ENCODE measurements at places on chromosomes 3 and 15. TPM values are rescaled to one million over a fixed set of nuclear protein-coding genes. Genes with fewer than 3 reads are reported as not detected.

DNA sequence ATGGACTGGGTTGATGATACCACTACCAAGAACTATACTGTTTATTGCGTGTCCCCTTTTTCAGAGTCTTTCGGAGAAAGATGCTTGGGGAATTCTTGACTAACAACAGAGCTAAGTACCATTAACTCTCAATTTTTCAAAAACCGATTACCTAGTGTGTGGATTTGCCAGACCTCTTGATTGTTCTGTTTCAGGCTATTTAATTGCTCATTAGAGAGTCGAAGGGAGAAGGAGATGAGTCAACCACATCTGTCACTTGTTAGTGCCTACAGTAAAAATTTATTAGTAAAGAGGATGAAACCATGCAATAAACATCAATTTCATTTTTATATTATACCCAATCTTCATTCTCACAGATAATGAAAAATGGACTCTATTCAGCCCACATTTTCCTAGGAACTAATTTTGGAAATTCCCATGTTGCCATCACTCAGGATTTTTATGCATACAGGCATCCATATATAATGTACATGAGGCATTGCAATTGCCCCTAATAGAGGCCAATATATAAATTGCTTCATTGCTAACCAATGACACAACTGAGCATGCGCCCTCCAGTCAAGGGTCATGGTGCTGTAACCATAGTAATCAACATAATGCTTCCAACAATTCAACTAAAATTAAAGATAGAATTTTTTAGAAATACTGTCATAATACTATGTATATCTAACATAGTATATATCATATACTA lies 541.7 kb downstream of the TBL1XR1 start:
- no peak for DNase-seq

DNA sequence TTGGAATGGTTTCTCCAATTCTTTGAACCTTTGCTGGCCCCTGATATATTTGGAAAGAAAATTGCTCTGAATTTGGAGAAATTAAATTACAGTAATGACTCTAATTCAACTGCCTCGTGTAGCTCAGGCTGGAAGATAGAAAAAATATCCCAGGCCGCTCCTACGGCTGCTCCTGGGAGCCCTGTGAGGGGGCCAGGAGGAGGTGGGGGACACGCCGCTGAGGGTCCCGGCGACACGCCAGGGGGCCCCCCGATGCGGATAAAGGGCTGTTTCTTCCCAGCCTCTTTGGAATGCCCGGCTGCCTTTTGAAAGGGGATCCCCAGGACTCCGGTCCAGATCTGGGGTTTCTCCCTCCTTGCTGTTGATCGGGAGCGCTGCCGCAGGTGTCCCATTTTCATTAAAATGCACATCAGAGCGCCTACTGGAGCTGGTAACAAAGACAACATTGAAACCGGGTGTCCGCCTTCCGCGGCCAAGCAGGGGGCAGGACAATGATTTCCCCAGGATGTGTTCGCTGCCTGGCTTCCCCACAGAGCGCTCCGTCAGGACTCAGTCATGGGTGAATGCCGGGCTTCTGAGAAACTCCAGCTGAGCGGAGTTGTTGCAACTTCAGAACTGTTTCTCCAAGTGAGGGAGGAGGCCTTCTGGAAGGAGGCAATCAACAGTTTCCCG lies 200.1 kb upstream of the KBTBD8 start:
- DNase-seq: peak; percentile 70

DNA sequence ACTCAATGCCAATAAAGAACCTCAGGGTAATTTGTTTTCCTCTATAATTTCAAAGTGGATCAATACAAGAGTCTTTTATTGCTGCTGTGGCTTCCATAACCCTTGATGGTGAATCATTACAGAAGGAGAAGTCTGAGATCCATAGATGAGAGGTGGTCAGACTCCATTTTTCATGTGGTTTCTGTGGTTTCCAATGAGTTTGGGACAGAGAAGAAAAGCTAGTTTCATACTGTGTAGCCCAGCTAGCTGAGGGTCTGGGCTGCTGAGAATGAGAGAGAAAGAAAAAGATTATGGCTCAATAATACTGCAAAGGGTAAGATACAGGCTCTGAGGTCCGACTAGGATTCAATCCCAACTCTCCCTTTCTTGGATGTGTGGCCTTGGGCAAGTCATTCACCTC lies 180.6 kb upstream of the LRRN1 start:
- DNase-seq: no peak

DNA sequence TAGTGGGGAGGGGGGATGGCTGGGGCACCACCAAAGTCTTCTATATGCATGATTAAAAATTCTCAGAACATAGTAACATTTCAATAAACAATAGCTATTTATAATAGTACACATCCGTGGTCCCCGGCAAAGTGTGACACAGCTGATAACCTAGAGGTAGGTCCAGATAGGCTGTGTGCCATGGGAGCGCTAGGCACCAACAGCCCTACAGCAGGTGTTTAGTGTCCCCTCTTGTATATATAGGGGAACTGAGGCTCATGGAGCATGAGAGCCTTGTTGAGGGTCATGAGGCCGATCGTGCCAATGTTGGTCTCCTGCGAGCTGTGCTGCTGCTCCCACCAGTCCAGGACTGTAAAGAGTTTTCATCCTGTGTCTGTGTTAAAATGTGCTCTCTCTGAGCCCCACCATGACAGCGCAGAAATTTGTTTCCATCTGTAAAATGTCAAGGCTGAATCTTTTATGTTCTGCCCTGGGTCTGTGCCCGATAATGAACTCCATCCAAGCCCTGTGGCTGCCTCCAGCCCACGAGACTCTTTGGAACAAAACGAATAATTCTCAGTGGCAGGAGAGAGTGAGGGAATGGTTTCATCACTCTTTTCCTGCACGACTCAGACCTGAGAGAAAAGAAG lies 14.5 kb downstream of the TMEM158 start:
- peak; percentile 65 for DNase-seq

DNA sequence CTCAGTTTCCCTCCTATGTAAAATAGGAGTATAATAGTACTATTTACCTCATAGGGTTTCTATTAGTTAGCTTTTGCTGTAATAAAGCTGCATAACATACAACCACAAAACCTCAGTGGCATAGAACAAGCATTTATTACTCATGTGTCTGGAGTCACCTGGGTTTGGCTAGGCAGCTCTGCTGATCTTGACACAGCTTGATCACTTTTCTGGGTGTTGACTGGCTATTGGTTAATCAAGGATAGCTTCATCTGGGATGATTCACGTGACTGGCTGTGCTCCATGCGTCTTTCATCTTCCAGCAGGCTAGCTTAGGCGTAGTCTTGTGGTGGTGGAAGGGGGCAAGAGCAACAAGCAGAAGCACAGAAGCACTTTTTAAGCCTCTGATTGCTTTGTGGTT lies 112.6 kb downstream of the SQOR start:
- no peak for DNase-seq

DNA sequence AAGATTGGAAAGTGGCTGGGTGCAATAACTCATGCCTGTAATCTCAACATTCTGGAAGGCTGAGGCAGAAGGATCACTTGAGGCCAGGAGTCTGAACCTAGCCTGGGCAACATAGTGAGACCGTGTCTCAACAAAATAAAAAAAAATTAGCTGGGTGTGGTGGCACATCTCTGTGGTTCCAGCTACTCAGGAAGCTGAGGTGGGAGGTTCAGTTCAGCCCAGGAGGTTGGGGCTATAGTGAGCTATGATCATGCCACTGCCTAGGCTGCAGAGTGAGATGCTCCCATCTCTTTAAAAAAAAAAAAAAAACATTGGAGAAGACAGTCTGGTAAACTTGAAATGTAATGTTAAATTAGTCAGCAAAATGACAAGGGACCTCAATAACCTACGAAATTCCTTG lies 57.9 kb downstream of the STAG1 start:
- DNase-seq: no peak

DNA sequence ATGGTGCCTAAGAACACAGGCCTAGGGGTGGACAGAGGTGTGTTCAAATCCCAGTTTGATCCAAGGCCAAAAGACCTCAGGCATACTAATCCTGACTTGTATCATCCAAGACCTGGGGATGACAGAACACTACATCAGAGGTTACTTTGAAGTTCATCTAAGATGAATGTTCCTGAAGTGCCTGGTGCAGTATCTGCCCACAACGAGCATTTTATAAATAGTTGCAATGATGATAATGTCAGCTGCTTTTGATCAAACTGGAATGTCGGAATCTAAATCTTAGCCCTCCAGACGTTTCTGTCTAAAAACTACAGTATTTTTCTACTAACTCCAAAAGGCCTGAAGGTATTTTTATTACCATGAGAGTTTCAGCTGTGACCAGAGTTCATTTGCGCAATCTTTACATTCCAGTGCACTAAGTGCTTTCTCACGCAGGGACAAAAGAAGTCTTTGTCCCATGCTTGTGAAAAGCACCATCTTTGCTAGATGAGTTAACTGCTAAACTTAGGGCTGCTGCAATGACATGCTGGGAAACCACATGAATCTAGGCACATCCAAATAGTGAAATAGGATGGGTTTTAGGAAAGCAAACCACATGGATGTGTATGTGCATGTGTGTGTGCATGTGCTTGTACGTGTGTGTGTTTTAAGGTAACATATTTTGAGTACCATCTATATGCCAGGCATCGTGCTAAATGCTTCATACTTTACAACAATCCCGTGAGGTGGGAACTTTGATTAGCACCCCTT lies 18.1 kb downstream of the ANXA2 start:
- no peak for DNase-seq

DNA sequence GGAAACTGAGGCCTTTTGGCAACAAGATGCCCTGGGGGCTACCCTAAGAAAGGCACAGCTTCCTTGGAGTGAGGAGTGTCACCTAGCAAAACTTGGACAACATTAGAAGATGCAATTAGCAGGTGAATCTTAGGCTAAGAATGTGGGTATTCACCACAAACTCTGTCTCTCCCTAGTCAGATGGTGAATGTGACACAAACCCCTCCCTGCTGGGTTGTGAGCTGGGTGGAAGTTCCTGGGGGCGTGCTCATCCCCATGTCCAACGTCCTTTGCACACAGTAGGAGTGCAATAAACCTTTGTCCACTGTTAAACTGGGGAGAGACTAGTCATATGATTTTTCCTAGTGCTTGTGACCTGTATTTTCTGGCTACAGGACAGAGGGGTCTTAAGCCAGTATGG lies 67.1 kb upstream of the SH3GL3 start:
- peak; percentile 71 for DNase-seq

DNA sequence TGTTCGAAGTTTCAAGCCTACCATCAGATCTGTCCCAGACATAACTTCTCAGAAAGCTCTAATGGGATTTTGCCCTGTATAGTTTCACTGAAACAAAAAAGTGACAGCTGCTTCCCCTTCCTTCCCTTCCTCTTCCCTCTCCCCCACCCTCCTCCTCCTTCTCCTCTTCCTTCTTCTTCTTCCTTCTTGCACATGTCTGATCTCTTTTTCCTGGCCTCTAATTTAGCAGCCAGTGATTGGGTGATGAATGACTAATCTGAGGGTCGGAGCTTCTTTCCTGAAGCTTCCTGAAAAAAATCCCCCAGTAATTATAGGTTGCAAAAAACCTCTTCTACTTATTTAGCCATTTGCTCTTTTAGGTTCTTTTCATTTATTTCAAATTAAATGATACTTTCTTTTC lies 168.7 kb downstream of the POTEB3 start:
- DNase-seq: no peak

DNA sequence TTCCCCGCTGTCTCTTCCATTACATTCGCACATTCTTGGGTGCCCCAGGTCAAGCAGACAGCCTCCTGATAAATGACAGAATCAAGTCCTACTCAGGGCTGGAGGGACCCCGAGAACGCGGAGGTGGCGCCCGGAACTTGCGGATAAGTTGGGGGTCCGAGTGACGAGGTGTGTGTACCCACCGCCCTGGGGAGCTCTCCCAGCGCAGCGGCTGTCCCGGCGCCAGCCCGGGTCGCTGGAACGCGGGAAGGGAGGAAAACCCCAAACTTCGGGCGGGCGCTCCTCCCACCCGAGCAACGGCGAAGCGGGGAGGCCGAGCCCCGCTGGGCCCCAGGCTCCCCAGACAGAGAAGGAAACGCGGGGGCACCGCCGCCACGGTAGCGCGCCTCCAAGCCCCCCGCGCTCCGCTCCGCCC lies 550 bp downstream of the CLN6 start:
- peak; percentile 90 for DNase-seq

DNA sequence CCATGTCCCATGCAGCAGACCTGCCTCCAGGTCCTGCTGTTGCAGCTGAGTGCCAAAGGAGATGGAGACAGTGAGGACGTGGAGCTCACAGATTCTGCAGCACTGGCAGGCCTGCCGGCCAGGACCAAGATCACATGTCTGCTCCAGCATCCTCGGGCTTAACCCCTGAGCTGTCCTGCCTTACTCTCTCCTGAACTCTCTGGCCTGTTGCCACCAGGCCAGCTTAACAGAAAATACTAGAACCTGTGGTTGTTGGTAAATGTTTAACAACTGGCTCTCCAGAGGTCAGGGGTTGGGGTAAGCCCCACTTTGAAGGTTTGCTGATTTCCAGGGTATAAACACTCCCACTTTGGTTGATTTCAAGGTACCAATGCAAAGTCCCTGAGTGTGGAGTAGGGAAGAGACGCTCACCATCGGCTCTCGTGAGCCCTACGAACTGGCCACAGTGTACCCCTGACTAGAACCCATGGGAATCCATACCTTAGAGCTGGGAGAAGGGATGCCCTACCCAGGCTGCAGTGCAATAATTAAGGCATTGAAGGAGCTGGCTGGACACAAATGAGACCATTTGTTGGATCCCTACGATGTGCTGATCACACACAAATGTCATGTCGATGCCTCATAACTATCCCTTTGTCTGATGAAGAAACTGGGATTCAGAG lies 147.9 kb downstream of the OR4M2 start:
- DNase-seq: no peak

Gene NEK10
- 58.6 TPM for total RNA-seq

Gene FMN1
- 9.0 TPM for total RNA-seq

Gene CLSTN2
- total RNA-seq: under 0.01 TPM

Measured in osteoblast (primary cell).